ENCODE measurements at places on chromosomes 3 and 15.
A peak's percentile ranks its signal among the peaks of the same experiment; 100 is the strongest.

- no peak for DNase-seq
These were observed 131.1 kb downstream of the XXYLT1 start for GRCh38 chr3:195139876-195140240.

GRCh38 chr3:12984023-12984823, 89.0 kb downstream of the IQSEC1 start:
- DNase-seq = peak; percentile 32

DNA sequence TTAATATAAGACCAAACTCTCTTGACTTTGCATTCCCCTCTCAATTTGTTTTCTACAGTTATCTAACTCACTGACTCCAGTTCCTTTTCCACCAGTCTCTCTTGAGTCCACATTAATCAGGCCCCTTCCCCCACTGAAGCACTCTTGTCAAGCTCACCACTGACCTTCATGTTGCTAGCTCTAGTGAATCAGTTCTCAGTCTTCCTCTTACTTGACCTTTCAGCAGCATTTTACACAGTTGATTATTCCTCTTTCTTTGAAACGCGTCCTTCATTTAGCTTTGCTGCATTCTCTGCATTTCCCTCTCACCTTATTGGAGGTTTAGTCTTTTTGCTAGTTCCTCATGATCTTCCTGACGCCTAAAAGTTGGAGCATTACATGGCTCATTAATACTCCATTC, 8.3 kb downstream of the PPP2R3A start:
- DNase-seq = no peak

DNA sequence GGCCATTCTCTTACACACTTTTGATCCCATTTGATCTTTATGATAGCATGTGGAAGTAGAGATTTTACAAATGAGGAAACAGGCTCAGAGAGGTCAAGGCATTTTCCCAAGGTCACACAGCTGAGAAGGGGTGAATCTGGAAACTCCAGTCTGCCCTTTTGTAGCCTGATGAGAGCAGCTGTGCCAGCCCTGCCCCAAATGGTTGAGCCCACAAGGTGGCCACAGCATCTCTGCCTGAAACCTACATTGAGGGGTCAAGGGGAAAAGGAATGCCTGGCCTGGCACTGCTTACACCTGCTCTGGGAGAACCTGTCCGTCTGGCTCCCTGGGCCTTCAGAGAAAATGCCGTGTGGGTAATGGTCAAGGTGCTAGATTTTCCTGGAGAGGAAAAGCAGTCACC, 200.2 kb upstream of the LINGO1 start:
- DNase-seq = no peak

DNA sequence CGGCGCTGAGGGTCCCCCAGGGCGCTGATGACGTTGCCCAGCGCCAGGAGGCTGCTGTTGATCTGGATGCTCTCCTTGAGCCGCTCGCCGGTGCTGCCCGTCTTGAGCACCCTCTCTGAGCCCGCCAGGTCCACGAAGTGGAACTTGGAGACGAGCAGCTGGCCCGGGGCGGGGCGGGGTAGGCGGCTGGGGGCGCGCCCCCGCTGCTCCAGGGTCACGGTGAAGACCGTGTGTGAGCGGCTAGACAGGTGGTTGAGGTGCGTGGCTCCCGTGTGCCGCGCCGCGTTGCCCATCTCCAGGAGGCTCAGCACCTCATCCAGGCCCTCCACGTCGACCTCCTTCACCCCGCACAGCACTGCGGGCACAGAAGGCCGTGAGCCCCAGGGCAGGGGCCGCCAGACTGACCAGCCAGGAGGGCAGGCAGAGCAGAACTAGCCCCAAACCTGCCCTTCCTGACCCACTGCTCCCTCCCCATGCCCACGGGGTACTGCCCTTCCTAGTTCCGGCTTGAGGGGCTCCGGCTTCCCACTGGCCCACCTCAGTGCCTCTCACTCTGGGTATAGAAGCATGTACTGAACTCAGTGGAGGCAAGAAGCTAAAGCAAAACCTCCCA, 6.1 kb downstream of the KIF7 start:
- no peak for DNase-seq

DNA sequence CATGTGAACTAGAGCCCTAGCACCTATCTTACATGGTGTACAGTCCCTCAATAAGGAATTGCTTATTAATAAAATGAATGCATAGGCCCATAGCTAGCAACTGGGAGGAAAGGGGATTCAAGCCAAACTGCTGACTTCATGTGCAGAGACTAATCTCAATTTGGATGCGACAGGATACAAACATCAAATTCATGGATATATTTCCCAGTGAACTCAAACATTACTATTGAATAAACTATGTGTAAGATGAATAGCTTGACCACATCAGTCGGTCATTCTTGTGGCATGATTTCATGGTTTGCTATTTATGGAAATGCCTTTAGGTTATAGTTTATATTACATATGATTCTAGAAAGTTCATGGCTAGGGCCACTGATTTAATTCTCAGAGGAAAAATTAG, 268.6 kb upstream of the SLITRK3 start:
- no peak for DNase-seq

GRCh38 chr3:146972726-146973125, 367.6 kb upstream of the PLSCR5 start:
- no peak for DNase-seq

GRCh38 chr3:44674211-44674610, 25.7 kb downstream of the ZNF35 start:
- DNase-seq = no peak

- no peak for DNase-seq
These were observed 3.9 kb upstream of the ARPP21 start for GRCh38 chr3:35635407-35635806.

GRCh38 chr3:72210261-72210660, 425.3 kb upstream of the PROK2 start:
- DNase-seq = no peak

DNA sequence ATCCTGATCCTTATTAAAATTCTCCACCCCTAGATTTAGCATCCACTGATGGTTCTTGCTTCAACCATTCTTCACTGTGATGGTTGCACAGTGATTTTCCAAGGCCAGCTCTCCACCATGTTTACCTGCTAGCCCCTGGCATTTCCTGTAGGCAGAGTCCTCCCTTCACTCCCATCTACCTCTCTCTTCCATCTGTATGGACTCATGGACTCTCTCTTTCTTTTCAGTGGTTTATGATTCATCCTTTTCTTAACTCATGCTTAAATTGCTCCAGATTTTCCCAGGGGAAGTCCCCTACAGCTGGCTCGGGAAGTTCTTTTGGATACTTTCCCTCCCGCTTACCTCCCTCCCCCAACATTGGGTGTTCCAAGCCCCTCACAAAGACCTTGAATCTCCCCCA, 18.7 kb downstream of the TGM4 start:
- DNase-seq = no peak

DNA sequence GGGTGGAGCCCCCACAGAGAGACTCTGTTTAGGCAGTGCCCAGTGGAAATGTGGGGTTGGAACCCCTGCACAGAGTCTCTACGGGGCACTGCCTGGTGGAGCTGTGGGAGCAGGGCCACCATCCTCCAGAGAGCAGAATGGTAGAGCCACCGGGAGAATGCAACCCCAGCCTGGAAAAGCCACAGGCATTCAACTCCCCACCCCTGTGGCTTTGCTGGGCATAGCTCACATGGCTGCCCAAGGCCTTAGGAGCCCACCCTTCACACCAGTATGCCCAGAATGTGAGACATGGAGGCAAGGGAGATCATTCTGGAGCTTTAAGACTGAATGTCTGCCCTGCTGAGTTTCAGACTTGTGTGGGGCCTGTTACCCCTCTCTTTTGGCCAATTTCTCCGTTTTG, 19.0 kb upstream of the CHCHD6 start:
- DNase-seq = no peak

DNA sequence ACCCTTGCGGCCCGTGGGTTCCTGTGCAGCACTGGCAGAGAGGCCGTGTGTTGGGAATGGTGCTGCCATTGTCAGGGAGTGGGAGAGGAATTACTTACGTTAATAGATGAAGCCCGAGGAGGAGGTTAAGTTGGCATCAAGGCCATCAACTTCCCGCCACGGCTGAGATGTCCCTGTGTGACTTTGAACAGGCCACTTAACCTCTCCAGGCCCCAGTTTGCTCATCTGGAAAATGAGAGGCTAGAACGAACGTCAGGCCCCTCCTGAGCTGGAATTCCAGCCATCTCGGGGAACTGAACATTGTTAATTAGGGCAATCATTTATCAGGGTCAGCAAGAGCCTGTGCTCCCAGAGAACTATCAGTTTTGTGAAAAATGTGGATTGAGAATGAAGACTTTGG, 91.4 kb upstream of the MYZAP start:
- DNase-seq = no peak

DNA sequence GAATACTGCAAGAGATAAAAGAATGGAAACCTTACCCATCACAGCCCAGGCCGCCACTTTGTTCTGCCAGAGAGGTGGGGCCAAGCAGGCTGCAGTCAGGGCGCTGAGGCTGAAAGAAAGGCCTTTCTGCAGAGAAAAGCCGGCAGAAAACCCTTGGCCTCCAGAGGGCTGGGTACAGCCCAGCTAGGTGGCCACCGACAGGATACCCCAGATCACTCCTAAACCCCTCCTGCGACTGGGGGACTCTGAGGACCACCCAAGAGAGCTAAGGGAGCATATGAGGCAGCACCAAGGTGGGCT, 69.3 kb downstream of the SMAD6 start:
- no peak for DNase-seq

GRCh38 chr15:27683121-27683520, 416.0 kb downstream of the OCA2 start:
- DNase-seq = no peak

- DNase-seq = no peak
These were observed 22.9 kb downstream of the DNAAF4 start for GRCh38 chr15:55484917-55485672.

- no peak for DNase-seq
These were observed 52.4 kb downstream of the IL1RAP start for GRCh38 chr3:190566043-190566933.

DNA sequence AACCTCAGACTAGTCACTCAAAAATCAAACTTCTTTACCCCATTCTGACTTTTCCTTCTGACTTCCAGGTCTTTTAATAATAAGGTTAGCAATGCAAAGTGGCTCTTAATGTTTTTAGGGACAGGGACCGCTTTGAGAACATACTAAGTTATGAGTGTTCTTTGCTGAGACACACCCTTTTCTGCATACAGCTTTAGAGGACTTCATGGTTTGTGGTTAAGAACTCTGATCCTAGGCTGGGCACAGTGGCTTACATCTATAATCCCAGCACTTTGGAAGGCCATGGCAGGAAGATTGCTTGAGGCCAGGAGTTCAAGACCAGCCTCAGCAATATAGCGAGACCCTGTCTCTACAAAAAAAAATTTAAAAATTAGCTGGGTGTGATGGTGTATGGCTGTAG, 85.8 kb upstream of the CACNA2D3 start:
- no peak for DNase-seq

DNA sequence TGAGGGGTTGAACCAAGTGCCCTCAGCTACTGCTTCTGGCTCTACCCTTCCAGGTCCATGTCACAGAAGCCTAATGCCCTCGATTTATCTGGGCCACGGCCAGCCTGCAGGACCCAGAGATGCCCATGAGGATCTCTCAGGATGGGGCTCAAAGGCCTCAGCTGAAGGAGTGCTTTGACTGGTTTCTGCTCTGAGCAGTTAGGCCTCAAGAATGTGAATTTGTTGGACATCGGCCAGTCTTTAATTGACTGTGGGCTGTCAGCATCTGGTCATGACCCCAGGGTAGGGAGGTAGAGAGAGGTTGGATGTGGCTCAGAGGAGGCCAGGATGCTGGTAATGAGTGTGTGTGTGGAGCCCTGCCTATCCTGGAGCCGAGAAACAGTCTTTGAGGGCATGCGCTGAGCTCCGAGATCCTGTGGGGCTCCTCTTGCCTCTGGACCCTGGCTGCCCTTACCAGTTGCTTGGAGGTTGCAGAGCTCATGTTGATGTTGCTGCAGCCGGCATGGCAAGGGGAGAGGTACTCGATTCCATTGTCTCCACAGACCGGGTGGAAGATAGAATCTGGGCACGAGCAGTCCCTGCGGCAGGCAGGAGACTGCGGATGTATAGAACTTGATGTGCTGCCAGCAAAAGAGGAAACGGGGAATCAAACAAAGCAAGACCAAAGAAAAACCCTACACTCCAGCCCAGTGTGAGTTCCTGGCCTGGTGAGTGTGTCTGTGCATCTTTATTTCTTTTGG, 49.1 kb upstream of the RAB6B start:
- no peak for DNase-seq

DNA sequence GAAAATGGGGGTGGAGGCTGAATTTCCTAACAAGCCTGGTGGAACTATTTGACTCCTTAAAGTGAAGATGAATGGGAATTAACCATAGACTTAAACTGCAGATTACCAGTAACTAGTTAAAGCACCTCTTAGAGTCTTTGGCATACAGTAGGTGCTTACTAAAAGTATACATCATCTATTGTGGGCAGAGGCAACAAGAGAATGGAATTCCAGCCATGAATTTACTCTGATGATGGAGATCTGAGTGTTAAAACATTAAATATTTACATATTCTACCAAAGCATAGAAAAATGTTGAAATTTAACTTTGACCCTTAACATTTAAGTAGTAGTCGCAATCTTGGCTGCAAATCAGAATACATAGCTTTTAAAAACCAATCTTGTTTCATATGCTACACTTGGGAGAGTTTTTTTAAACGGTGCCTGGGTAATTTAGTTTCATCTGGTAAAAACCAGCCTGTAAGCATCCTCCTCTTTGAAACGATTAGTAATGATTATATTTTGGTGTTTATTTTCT, 5.2 kb downstream of the UBA5 start:
- DNase-seq = no peak

- DNase-seq = no peak
These were observed 178.4 kb downstream of the POLR2M start for GRCh38 chr15:57884936-57885335.

- DNase-seq = no peak
These were observed 1.2 kb downstream of the RASGRF1 start for GRCh38 chr15:79089331-79089889.

DNA sequence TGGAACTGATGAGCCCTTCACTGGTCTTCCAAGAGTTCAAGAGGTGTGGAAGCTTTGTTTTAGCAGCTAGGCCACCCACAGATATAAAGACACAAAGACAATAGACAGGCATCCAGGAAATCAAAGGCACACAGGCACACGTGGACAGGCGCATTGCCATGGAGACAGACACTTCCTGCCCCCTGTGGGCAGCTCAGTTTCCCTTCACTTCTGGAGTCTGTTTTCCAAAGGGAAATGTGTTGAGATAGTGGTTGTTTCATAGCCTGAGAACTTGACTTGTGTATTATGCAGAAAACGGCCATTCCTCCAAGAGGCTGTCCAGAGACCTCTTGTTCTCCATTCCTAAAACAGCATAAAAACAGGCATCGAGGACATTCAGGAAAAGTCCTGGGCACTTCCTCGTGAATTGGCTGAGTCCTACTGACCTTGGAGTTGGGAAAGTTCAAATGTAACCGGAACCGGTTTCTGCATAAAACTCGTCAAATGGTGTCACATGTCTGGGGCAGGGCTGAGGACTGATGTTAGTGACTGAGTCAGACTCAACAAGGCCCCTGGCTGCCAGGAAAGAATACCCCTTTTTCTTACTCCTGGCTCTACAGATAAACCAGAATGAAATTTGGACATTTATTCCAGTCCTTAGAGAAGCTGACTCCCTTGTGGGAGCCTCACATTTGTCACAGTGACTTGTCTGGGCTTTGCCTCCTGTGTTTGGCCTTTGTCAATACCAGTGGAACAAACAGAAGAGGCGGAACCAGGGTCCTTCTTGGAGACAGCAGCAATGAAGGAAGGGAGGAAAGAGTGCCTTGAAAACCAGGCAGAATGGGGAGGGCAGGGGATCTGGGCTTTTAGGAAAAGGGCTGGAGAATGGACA, 1.3 kb downstream of the ALPK3 start:
- DNase-seq = no peak

- no peak for DNase-seq
These were observed 37.3 kb downstream of the TLE3 start for GRCh38 chr15:70060214-70060992.

- DNase-seq = no peak
These were observed 43.9 kb downstream of the PXYLP1 start for GRCh38 chr3:141275511-141275910.

GRCh38 chr3:63867225-63867624, 3.6 kb downstream of the ATXN7 start:
- DNase-seq = no peak

Data from stimulated activated CD4-positive, alpha-beta T cell treated with anti-CD3 and anti-CD28 coated beads, TNF-alpha, amount 100 ng/mL, for 1 hour (primary cell).